ENCODE measurements at places on chromosomes 2 and 18.

- no peak for DNase-seq
Observed at GRCh38 chr18:55307505-55307904, 280.5 kb downstream of the TCF4 start.

DNA sequence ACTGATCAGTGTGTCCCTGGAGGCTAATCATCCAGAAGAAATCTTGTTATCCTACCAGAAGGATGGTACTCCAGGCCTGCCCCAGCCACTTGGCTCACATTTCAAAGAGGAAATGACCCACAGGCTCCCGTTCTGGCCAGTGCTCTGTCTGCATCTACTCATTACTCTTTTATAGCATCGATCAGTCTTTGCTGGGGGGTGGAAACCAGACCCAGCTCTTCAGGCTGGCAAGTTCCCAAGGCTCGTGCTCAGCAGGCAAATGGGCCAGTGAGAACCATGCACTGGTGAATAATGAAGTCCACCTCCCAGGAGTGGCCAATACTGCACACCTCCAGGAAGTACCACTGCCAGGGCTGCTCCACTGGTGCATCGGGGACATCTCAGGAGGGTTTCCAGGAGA is 38.8 kb downstream of the DNER start:
- no peak for DNase-seq

DNA sequence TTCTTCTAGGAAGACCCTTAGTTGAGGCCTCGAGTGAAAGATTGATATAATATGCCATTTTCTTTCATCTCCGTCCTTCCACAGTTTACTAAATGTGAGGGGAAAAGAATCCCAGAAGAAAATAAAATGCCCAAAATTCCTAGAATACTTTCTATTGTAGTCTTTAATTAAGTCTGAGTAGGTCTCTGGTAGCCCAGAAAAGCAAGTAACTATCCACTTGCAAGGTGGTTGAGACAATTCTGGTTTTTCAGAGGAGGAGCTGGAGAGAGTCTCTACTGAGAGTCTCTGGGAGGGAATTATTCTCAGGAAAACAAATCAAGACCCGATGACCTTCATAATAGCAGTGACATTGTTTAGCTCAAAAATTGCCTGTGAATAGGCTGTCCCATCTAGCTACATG is 63.9 kb upstream of the TTC39C start:
- no peak for DNase-seq

- no peak for DNase-seq
Observed at GRCh38 chr2:176852667-176853066, 359.9 kb upstream of the HNRNPA3 start.

DNA sequence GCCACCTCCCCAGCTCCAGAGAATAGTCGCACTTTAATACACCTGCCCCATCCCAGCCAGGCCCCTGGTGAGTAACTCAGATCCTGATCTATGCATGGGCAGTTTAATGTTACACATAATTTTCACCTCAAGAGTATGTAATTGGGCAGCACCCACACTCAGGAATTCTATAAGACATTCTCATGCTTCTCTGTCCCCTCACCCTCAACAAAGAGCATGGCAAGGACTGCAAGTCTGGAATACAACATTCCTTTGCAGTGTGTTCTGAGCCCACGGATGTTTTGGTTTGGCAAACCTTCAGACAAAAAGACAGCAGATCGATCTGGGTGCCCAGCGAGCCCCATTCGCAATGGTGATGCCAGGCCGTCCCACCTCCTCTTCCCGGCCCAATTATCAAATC is 4.9 kb upstream of the SLC14A1 start:
- no peak for DNase-seq

DNA sequence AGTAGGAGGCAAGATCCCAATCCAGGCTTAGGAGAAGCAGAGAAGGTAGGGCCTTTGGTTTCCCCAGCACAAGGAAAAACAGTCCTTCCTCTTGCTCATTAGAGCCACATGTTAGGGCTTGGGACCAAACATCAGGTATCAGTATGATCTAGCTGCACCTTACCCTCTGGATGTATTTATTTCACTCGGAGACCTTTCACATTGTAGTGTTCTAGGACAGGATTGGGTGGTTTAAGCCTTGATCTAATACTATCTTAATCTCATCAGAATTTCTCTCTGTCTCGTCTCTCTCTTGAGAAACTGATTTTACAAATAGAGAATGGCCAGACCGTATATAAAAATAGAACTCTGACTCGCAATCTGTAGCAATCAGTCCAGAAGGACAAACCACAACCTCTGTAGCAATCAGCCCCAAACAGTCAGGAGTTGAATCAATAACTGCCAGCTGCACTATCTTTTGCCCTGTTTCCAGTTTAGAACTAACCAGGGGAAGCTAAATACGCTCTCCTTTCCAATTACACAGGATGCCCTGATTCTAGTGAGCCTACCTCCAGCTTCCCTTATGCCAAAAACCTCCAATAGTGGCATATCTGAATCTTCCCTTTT is 207.1 kb downstream of the TDRD15 start:
- no peak for DNase-seq

DNA sequence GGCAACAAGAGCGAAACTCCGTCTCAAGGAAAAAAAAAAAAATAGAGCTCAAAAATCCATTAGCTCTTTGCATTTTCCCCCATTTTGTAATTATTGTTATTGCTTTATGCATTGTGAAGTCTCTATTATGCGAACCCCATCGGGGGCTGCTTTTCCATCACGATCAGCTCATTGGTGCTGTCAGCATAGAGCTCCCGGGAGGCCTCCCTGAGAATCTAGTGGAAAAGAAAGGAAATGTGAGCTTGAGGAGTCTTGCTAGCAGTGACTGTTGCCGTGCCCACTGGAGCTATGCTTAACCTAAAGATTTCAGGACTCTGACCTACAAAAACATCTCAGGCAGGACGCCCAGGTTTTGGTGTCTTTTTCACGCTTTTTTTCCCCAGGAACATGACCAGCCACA is 102.6 kb upstream of the NDUFV2 start:
- DNase-seq, result no peak

Data from COR-L47 (cell line).